ENCODE measurements at places on chromosomes 1 and 21.

DNA sequence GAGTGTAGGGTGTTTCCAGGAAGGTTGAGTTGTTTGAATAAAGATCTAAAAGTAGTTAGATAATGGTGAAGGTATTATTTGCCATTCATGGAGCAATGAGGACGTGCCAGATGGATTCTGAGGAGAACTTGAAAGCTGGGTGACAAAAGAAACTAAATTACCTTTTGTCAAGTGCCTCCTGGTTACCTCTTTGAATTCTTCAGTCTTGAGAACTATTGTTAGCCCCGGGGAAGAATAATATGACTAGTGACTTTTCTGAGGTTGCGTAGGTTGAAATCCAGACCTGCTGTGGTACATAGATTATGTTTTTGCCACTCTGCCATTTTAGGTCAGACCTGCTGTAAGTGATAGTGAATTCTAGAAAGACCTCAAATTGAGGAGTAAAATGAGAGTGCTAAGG lies 11.5 kb downstream of the LAMC1 start:
- DNase-seq, result no peak

GRCh38 chr1:215477632-215478031 lies 89.5 kb upstream of the KCTD3 start:
- no peak for DNase-seq

DNA sequence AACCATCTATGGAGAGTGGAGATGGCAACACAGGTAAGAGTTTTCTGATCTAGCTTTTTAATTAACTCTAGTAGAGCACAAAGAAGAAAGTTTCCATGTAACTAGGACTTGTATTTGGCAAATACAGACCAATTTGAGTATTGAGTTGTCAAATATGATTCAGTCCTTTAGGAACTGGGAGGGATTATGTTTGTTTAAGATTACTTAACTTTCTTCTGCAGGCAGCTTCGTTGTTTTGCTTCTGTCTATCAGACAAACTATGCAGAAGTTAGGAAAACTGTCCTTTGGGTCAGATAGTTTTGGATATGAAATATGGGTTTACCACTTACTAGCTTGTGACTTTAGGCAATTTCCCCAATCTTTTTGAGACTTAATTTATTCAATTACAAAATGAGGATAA lies 111.8 kb downstream of the POU2F1 start:
- DNase-seq, result no peak

DNA sequence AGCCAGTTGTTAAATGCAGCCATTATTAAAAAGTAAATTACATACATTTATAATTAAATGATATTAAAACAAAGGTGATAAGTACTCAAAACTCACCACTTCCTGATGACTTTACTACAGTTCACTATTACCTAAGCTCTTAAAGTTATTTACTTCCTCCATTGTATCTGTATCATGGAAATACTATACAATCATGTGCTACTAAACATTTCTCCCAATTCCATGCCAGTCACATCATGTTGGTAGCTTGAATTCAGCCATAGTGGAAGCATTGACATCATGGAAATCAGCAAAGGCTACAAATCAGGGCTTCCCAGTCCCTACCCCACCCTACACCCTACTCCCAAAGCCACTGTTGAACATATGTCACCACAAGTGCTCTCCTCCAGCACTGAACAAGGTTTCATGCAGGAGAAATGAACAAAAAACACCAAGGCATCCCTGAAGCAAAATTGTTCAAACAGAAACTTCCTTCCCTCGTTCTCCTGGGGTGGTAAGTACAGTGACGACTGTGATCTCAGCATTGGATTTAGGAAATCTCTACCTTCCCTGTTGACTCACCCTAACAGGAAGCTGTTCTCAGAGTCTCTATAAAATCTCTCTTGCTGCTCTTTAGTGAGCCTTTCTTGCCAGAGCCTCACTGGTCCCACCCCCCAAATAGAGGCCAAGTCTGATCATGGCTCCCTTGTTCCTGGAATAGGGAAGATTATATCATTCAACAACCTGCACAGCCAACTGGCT lies 12.7 kb downstream of the VSIG8 start:
- no peak for DNase-seq

DNA sequence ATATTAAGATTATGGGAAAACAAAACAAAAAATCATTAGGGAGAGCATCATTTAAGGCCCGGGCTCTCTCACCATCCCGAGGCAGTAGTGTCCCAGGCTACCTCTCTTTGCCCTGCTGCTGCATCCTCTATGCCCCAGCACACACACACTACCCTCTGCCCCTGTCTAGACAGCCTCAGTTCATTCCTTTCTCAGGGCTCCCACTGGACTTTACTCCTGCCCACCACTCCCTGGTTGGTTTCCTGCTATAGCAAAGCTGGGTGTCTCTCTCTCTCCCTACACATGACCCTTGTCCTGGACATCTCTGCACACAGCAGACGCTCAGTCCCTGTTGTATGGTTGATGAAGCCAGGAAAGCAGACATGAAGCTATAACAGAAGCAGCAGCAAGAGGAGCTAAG lies 30.7 kb downstream of the GNG12 start:
- no peak for DNase-seq

DNA sequence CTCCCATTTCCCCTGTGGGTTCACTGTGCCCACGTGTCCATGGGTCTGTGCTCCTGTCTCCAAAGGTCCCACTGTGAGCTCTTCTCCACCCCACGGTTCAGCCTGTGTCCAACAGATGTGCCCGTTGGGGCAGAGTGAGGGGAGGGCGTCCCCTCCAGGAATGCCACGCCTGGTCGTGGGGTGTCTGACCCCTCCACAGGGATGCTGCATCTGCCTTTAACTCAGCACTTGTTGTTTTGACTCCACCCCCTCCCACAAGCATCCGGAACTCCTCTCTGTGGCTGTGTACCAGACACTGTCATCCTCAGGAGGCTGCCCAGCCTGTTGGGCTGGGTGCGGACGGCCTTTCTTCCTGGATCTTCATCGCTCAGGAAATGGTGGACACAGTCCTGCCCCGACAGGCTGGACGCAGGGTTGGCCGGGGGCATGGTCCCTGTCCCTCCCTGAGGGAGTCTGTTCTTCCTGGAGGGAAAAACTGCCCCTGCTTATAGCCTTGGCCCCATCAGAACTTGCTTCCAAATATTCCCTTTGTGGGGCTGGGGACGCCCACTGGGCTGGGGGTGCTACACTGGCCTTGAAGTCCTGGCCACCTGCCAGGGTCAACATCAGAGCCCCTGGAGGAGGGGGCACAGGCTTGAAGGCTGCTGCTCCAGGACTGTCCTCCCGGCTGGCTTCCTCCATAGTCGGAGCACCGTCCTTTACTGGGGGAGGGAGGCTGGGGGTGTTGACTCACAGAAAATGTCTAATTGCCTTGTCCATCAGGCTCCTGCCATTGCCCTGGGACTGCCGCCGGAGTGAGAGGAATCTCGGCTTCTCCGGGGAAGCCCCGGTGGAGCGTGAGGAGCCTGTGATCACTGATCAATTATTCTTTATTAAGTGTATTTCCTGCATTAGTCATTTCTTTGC lies 182.0 kb upstream of the C1orf174 start:
- DNase-seq, result no peak

- no peak for DNase-seq
Measured at GRCh38 chr1:67817319-67817718, 15.9 kb downstream of the GNG12 start.

DNA sequence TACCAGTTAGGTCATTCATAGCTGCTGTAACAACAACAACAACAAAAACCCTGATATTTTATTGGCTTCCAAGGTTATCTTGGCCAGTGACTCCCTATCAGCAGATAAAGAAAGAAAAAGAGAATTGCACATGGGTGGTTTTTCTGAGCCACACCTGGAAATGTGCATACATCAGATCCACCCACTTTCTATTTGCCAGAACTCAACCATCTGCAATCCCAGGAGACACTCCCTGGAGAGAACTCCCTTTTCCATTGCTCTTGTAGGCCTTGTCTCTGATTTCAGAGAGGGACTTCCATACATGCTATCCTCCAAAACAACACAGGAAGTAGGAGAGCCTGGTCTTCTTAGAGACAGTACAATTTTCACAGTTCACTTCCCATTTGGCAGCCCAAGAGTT lies 74.9 kb upstream of the ZC3H11B start:
- no peak for DNase-seq

- no peak for DNase-seq
Measured at GRCh38 chr1:180921891-180922630, 9.4 kb downstream of the KIAA1614 start.

DNA sequence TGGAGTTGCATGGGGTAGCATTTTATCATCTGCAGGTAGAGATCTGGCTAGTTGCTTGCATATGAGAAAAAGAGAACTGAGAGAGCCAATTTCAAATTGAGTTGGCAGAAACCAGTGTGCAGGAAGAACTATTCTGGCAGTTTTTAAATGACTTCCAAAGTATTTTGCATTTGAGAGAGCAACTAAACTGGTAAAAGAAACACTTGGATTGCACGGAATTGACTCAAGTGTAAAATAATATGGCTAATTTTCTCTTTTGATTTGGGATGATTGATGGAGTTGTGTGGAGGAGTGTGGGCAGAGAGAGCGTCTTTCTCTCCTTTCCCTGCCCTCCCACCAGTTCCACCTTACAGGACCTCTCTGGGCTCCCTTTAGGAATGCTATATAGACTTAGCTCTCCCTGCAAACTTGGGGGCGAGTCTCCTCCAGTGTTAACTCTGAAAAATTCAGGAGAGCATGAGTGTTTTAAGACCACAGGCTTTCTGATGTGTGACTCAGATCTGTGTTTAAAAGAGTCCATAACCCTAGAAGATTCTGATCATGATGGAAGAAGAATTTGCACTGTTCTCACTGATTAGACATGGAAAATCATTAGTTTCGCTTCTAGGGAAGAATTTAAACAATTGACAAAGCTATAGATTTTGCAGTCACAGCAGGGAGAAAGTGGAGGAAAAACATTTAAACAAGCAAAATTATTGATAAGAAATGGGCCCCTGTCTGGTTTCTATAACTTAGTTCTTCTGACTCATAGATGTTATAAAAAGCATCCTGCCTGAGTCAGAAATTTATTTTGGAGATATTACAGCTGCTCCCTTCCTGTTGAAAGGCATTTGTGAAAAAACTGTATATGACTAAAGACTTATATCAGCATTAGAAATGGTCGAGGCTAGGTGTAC lies 24.9 kb upstream of the CTBS start:
- DNase-seq, result no peak

DNA sequence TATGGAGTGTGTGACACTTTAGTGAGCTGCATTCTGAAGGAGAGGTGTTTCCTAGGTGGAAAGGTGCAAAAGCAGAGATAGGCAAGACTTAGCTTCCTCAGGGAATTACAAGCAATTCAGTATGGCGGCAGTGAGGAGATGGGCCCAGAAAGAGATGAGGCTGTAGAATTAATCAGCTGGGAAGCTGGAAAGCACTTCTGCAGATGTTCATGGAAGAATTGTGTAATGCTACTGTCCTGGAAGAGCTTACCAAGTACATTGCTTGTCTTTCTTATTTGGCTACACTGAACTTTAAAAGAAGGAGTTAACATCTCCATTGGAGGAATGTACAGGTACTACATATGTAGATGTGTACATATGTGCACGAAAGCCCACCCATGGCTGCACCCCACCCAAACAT lies 103.7 kb upstream of the DPT start:
- no peak for DNase-seq

GRCh38 chr1:87359586-87359985 lies 30.9 kb downstream of the LMO4 start:
- DNase-seq, result no peak

DNA sequence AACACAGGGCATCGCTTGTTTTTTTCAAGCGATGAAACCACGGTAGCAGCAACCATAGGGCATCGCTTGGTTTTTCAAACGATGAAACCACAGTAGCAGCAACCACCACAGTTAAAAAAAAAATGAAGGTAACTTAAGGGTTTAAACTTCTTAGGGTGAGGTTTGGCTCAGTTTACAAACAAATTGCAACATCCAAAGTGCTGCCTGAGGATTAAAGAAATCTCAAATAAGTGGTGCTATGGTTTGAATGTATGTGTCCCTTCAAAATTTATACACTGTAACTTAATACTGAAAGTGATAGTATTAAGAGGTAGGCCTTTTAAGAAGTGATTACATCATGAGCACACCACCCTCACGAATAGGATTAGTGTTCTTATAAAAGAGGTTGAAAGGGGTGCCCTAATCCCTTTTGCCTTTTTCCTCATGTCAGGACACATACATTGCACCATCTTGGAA lies 6.4 kb upstream of the GBP5 start:
- DNase-seq, result no peak

GRCh38 chr1:1037366-1038327 lies 17.7 kb downstream of the AGRN start:
- DNase-seq, result no peak

DNA sequence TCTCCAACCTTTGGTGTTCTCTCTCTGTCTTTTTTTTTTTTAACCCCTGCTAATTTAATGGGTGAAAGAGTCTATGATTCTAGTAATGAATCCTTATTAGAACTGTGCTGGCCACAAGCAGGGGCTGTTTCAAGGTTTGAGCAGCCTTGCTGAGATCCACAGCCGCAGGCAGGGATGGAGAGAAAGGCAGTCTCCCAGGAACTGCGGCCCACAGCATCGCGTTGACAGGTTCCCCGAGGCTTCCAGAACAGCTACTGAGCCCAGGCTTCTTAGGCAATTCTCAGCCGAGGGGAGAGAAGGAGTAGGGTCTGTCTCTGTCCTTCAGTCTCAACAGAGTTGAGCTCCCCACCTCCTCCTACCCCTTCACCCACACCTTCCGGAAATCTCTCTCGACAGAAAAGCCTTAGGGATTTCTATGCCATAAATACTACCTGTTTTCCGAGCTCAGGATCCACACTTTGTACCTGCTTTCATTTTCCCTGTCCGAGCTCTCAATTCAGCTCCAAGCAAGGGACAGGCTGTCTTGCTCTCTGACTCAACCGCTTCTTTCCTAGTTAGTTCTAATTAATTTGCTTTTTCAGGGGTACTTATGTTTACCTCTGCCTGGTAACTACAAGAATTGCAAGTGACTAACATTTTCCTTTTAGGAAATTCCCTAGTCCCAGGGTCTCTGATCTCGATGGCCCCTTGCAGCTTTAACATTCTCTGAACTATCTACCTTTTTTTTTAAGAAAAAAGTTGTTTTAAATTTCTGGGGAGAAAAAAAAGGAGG lies 6.7 kb upstream of the CASZ1 start:
- DNase-seq, result no peak

DNA sequence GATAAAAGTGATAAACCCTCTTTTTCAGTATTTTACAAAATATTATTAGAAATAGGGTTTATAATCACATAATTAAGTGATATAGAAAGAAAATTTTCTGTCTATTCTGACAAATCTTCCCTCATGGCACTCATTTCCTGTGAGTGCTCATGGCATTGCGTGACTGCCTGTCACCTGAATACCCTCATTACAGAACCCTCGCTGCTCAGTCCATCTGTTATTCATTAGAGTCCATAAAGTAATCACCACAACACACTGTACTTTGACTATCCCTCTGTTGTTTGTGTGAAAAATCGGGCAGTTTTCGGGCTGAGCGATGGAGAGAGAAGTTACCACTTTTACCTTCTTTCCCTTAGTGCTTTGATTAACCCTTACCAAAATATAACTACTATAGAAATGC lies 100.4 kb upstream of the BRINP3 start:
- DNase-seq, result no peak

- no peak for DNase-seq
Measured at GRCh38 chr1:235779770-235780169, 86.9 kb downstream of the LYST start.

- no peak for DNase-seq
Measured at GRCh38 chr1:224781800-224782199, 147.7 kb upstream of the DNAH14 start.
